Activated naive CD4-positive, alpha-beta T cell treated with anti-CD3 and anti-CD28 coated beads, Interleukin-2, amount 50 U/mL, for 16 hours (primary cell): ENCODE measurements at places on chromosomes 12 and 14.
A peak's percentile ranks its signal among the peaks of the same experiment; 100 is the strongest.

DNA sequence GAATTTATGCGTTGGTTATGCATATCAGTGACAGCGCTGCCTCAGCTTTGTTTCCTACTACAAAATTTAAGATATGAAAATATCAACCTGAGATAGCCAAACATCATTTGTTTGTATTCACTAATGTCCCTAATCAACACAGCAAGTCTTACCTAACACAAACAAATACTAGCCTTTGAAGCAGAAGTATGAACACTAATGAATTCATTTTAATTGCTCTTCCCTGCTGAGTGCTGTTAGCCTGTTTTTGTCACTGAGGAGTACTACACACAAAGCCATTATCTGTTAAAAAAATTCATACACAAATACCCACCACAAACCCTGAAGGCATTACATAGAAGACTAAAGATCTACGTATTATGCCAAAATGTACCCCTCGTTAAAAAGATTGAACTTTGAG lies 150.8 kb downstream of the HELB start:
- DNase-seq: no peak

DNA sequence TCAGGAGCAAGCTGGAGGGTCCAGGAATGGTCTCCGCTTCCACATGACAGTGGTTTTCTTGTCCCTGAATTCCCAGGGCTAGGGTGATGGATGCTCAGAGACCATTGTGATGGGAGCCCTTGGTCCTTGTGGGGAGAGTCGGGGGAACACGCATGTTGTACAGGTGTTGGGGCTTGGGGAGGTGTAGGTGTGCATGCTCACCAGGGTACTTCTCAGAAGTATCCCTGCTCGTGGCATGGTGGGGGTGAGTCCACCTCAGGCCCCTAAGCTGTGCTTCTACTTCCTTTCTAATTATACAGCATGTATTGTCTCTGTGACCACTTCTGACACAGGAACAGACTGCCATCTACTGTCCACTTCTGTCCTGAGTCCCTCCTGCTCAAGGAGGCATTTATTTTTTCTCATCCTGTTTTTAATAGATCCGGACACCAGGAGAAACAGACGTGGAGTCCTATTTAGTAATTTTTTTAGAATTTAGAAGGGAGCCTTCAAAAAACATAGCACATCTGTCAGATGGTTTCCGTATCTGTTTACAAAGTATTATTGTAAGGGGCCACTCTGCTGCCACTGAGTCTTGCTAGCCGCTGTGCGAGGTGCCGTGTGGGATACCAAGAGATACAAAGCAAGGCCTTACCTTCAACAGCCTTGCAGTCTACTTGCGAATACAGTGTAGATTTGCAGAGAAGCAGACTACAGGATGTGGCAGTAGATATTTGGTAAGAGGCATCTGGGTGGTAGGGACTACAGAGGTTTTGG lies 10.5 kb downstream of the NTF3 start:
- DNase-seq: no peak

GRCh38 chr14:96960598-96961116 lies 163.5 kb downstream of the VRK1 start:
- DNase-seq: no peak

- DNase-seq: no peak
These were observed 175.0 kb downstream of the RAD51B start for GRCh38 chr14:67994531-67994930.

DNA sequence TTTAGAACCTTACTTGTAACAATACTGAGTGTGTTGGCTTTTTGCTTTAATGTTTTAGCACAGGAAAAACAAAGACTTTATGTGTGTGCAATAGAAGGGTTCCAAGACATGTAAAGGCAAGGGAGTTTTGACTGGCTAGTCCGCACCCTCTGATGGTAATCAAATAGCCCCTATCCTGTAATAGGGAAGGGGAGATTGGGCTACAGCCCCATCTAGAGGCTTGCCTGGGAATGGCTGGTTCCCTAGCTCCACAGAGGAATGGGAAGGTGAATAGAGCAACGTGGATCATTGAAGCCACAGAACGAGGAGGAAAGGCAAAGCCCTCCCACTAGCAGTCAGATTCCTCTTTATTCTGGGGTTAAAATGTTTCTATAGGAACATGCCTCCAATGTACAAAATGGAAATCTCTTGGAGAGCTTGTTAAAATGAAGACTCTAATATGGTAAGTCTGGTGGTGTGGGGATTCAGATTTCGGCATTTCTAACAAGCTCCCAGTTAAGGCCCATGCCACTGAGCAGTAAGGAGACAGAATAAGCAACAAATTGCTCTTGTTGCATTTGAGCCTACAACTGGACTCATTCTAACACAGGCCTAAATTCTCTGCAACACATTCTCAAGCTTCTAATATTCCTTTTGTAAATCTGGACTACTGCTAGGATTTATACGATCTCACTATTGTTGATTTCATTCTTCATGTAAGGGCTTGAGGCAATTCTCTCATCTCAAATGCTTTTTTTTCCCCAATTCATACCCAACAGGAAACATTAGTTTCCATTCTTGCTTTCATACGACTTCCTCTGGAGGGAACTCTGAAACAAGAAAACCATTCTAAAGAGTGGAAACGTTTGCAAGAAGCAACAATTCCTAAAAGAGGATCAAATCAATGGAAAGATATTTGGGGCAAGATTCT lies 57.1 kb downstream of the NIN start:
- peak; percentile 23 for DNase-seq

DNA sequence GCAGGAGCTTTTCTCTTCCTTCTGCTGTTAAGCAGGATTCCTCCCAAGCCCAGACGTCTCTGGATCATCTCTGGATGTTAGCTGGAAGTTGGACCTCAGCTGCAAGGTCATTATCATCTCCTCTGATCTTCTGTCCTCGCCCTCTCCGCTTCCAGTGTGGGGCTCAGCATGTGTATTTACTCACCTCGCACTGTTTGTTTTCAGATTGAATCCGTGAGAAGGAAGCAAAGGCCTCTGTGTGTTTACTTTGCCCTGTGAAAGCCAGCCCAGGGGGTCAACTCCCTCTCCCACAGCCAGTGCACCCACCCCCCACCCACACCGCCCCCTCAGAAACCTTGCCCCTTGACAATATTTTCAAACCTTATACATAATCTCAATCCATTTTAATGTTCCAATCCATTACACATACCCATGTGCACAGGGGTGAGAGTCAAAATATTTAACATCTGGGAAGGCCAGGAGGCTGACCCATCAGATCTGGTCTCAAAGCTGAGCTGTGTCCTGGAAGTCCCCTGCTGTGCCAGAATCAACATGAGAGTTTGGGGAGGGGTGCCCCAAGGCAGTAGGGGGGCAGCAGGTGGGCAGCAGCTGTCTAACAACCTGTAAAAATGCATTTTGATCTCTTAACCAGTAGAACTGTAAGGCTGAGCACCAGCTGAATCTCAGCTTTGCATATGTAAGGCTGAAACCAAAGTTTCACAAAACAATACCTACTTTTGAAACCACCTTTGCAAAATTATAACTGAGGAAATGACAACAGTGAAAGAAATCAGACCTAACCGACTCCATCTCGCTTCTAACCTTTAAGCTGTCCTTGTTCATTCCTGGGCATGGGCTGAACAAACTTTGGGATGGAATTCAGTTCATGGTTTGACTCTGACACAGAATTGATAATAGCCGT lies 157.9 kb downstream of the ZNF664 start:
- no peak for DNase-seq

DNA sequence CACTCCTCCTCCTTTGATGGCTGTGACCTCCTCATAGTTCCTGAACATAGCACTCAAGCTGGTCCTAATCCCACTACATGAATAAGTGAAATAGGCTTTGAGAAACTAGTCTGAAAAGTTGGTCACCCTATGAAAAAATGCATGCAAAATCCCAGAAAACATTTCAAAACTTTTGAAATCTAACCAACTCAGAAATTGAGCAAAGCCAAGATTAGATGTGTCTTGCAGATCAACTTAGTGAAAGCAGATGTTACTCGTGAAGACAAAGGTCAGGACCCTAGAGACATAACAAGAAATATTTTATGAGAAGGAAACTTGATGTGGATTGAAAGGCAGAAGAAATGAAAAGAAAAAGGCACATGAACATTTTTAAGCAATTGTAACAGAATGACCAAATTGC lies 63.3 kb downstream of the TSHR start:
- DNase-seq: no peak

GRCh38 chr14:67817750-67818438 lies 1.5 kb upstream of the ZFYVE26 start:
- no peak for DNase-seq

DNA sequence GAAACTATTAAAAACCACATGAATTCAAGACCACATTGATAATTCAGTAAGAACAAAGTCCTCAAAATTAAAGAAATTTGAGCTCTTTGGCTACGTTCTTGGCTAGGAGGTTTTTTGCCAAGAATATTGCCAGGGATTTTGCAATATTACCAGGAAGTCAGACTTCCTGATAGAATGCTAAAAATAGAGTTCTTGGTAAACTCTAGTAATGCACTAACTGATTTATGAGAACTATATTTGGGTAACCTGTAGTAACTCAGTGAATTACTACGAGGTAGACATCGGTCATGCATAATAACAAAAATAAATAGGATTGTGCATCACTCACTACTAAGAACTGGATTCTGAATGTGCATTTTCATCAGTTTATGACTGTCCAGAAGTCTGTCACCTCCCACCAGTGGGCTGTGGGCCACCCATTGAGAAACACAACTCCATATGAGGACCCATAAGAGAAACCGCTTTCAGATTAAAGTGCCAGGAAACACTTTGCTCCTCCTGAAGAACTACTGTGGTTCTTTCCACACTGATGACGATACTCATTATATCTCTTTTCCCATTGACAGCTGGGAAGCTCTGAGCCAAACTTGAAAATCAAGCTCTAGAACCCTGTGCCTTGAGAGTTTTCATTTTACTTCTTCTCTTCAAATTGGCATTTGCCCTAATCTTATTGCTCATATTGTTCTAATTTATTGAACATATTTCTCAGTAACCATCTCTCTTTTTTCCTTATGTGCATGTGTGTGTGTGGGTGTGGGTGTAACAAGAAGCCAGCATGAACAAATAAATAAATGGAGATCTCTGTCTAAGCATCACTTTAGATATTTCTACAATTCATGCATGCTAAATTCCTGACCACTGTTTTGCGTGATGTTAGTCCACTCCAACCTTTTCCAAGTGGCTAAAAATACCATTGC lies 116.6 kb downstream of the BCL11B start:
- DNase-seq: no peak

DNA sequence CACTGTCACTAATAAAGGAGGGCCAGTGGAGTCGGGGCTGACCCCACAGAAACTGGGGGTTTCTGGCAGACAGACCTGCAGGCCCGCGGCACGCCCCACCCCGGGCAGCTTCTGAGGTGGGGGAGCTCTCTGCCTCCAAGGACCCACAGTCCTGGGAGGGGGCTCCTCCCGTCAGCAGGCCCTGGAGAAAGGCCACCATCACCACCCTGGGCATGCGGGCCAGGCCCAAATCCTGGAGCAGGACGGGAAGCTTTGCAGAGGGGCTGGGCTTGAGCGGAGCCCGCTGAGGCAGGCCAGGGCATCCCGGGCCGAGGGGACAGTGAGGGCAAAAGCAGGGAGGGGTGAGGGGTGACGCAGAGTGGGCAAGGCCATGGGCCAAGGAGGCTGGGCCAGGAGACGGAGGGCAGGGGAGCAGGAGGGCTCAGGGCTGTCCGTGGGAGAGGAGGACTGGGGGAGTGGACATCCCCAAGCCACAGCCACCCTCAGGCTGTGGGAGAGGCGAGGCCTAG lies 11.1 kb upstream of the GPR132 start:
- no peak for DNase-seq

GRCh38 chr12:12606781-12607589 lies 4.7 kb upstream of the CREBL2 start:
- DNase-seq: no peak

GRCh38 chr12:39587225-39587624 lies 32.4 kb downstream of the ABCD2 start:
- no peak for DNase-seq

- DNase-seq: no peak
These were observed 101.0 kb downstream of the FOXG1 start for GRCh38 chr14:28867571-28867970.

DNA sequence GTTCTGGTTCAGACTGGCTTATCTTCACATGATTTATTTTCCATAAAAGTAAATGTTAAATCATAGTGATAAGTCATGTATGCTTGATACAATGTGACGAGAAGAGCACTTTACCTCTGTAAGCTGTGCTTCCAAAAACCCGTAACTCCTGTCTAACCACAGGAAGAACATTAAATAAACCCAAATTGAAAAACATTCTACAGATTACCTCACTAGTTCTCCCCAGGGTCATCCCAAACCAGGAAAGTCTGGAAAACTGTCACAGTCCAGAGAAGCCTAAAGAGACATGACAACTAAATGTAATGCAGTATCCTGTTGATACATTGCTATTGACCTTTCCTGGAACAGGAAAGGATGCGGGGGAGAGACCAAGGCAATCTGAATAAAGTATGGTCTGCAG lies 32.5 kb upstream of the DUSP6 start:
- no peak for DNase-seq

- DNase-seq: no peak
These were observed 63.1 kb upstream of the DACT1 start for GRCh38 chr14:58574623-58575022.

- no peak for DNase-seq
These were observed 40.4 kb downstream of the AACS start for GRCh38 chr12:125105600-125105999.

DNA sequence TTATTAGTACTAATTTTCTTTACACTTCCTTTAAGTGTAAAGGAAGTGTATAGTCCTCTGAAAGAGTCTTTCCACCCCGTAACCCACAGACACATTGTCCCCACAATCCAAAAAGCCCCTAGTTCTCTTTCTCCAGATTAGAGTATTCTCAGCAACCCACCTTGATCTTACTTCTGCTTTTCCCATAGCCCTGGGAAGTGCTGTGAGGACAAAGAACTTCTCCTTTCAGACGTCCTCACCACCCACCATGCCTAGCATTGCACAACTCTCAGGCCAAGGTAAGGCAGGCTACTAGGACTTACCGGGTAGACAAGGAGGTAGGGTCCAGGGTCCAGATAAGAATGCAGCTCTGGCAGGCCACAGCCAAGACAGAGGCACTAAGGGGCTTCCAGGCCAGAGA lies 7.4 kb downstream of the AAAS start:
- DNase-seq: no peak

- DNase-seq: no peak
These were observed 341.8 kb downstream of the GLT1D1 start for GRCh38 chr12:129195081-129195480.

- DNase-seq: no peak
These were observed 45.5 kb downstream of the NUAK1 start for GRCh38 chr12:106093246-106093645.

DNA sequence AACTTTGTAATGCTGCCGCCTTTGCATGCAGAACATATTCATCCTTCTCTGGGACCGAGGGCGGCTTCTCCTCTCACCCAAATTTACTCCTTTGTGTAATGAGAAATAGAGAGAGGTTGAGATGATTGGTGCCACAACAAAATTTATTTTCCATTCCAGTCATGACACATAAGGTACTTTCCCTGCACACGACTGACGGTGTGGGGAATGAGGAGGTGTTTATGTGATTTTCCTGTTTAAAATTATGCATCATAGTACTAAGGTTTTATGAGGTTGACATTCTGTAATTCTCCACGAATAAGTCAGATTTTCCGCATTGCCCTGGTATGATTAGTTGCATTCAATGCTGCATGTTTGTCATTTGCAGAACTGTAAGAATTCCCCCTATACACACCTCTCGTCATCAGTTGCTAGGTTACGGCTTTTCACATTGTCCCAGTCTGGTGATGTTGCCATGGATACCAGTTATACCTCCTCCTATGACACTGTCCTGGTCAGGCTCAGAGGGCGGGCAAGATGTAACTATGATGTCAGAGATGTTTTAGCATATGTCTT lies 23.1 kb downstream of the BICDL1 start:
- peak; percentile 76 for DNase-seq
